ENCODE measurements at places on chromosomes 11 and 22.

- DNase-seq = no peak
These were observed 26.0 kb downstream of the ZNRF3 start for GRCh38 chr22:28909375-28909774.

DNA sequence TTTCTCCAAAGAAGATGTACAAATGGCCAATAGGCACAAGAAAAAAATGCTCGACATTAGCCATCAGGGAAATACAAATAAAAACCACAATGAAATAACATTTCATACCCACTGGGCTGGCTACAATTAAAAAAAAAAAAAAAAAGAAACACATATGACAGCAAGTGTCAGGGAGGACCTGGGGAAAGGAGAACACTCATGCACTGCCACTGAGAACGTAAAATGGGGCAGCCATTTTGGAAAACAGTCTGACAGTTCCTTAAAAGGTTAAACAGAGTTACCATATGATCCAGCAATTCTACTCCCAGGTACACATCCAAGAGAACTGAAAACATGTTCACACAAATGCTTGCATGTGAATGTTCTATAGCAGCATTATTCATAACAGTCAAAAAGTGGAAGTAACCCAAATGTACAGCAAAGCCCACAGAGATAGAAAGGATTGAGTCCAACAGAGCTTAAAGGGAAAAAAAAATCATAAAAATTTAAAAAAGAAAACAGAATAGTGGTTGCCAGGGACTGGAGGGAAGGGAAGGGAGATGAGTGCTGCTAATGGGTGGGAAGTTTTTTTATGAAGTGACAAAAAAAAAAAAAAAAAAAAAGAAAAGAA, 48.4 kb upstream of the CYP2D6 start:
- DNase-seq = no peak

DNA sequence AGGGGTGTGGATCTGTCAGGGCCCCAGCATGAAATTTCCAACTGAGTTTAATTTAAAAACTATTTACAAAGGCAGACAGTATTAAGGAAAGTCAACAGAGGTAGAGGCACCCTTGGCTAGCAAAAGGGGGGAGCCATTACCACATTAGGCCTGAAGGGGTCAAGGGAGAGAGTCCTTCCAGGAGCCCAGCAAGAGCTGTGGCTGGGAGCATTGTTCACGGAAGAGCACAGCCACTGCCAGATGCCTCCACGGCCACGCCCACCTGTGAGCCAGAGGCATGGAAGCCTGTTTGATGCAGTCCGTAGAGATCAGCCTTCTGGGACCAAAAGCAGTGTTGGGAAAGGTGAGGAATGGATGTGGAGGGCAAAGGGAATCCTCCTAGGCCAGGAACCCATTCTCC, 102.6 kb downstream of the GALNT18 start:
- no peak for DNase-seq

DNA sequence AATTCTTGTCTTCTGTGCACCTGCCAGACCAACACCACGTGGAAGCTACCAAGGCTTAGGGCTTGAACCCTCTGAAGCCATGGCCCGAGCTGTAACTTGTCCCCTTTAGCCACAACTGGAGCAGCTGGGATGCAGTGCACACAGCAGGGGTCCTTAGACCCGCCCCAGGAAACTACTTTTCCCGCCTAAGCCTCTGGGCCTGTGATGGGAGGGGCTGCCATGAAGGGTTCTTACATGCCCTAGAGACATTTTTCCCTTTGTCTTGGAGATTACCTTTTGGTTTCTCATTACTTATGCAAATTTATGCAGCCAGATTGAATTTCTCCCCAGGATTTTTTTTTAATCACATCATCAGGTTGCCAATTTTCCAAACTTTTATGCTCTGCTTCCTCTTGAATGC, 9.7 kb downstream of the PATE3 start:
- no peak for DNase-seq

DNA sequence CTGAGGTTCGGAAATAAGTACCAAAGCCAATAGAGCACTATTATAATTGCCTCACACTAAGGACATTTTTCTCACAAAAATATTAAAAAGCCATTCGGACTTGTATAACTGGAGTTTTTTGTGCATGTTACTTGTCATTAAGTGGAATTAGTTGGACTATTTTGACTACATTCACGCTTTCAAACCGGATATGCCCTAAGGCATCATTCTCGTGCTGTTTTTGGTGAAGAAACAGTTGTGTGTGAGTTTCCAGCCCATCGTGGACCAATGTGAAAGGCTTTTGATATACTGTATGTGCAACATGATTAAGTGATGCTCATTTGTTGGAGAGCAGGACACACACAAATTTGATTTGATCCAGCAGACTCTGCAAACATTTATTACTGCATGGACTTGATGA, 192.8 kb downstream of the PGR start:
- DNase-seq = no peak

DNA sequence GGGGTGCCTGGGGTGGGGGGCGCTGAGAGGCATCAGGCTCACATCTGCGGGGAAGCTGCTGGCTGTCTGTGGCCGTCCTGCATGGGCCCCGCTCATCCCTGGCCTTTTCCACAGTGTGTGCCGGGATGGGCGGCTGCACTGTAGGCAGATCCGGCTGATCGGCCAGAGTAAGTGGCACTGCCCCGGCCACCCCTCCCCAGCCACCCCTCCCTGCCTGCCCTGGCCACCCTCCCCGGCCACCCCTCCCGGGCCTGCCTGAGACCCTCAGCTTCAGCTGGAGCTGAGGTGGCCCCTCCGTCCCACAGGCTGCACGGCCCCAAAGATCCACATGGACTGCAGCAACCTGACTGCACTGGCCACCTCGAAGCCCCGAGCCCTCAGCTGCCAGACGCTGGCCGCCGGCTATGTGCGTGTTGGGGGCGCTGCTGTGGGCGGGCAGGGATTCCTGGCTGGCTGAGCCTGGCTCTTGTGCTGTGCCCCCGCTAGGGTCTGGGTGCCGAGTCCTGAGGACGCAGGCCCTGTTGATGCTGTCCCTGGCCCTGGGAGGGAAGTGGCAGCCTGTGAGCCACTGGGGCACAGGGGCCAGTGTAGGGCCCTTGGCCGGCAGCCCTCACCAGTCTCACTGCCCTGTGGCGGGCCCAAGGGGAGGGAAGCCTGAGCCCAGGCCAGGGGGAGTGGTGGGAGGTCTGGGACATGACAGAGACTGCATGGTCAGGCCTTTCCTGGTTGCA, 10.9 kb downstream of the MUC2 start:
- DNase-seq = no peak

- DNase-seq = peak; percentile 60
These were observed 33.5 kb downstream of the MYO18B start for GRCh38 chr22:25775531-25775930.

DNA sequence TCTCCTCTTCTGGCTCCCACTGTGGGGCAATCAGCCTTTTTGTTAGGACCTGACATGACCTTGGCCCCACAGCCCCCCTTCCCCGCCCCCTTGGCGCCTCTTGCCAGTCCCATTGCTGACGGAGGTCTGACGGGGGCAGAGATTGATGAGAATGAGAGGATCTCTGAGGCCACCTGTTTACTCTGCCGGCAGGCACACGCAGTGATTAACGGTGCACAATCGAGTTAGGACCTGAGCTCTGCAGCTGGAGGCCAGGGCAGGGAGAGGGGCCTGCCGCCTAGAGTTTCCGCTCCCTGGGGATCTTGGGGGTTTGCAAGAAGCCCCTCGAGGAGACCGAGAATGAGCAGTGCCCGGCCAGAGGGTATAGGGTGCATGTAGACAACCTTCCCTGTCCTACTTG, 6.8 kb upstream of the CHRM1 start:
- no peak for DNase-seq

GRCh38 chr22:39703928-39704639, 133.5 kb downstream of the CACNA1I start:
- no peak for DNase-seq

GRCh38 chr11:74769055-74769707, 20.5 kb downstream of the RNF169 start:
- no peak for DNase-seq

- DNase-seq = no peak
These were observed 199.0 kb downstream of the ETS1 start for GRCh38 chr11:128388206-128388815.

DNA sequence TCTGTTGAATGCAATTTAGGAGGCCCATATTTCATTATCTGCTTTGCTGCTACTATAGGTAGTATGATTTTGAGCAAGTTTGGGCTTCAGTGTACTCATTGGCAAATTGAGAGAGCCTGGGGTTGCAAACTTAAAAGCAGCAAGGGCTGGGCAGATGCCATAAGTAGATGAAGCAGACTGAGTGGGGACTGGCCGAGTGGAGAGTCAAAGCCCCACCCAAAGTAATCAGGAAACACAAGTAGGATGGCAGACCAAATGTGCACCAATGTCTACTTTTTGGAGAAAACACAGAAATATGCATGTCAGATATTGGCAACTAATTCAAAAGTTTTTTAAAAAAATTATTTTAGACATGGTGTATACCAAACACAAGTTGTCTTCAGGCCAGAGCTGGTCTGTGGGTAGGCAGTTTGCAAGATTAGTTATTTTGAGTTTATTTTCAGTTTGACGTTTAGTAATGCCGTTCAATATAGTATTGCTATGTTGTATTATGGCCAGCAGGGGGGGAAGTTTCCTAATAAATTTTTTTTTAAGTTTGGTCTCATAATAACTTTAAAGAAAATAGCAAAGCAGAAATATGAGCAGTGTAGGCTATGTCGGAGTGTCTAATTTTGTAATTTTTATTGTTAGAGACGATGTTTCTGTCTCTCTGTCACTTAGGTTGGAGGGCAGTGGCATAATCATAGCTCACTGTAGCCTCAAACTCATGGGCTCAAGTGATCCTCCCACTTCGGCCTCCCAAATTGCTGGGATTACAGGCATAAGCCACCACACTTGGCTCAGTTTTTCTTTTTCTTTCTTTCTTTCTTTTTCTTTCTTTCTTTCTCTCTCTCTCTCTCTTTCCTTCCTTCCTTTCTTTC, 105.1 kb downstream of the HIPK3 start:
- DNase-seq = no peak

DNA sequence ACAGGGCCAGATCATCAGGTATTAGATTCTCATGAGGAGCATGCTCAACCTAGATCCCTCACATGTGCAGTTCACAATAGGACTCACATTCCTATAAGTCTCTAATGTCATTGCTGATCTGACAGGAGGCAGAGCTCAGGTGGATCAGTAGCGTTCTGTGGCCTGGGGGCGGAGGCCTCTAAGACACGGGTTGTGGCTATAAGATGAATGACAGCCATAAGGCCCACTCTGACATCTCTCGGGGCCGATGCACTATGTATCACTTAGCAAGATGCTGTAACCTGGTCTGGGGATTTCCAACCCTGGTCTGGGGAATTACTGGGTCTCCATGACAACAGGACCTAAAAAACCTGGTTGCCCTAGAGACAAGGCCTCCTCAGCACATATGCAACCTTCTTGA, 932.7 kb downstream of the TBC1D22A start:
- DNase-seq = no peak

DNA sequence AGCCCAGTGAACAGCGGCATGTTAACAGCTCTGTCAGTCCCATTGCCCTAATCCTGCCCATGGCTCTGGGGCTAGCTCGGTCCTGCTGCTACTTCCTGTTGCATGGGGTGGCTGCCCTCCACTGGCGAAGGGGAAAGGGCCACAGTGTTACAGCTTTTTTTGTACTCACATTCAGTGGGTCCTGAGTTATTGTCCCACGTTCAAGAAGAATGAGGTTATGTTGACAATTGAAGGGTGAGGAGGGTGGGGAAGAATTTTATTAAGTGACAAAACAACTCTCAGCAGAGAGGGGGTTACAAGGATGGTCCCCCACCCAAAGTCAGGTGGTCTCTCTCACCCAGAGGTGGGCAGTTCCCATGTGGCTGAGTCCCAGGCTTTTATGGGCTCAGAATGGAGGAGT, 17.7 kb upstream of the MS4A7 start:
- DNase-seq = no peak

DNA sequence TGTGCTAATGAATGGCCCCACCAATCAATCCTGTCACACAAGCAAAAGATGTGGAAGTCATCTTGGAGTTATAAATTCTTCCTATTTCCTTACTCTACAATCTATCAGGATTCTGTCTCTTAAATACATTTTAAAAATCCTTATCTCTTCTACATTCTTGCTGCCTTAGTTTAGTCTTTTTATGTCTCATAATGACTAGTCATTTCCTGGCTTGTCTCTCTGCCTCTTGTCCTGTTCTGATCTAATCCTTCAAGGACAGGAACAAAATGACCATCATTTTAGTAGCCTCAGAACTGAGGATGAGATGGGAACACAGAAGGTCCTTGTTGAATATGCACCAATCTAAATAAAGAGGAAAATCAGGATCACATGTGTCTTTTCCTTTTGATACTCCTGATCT, 56.6 kb upstream of the LIN7C start:
- DNase-seq = no peak

DNA sequence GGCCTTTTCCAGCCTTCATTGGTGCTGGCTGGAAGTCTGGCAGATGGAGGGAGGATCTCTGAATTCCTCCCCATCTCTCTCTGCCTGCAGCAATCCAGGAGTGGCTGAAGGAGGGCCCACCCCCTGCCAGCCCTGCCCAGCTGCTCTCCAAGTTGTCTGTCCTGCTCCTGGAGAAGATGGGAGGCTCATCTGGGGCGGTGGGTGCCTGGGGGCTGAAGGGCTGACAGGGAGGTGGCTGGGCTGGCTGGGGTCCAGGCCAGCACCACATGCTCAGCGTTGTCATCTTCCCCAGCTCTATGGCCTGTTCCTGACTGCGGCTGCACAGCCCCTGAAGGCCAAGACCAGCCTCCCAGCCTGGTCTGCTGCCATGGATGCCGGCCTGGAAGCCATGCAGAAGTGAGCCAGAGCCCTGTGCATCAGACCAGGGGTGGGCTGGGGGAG, 12.2 kb downstream of the TKFC start:
- no peak for DNase-seq

GRCh38 chr11:45146072-45147016, at the start of gene PRDM11:
TSS of gene PRDM11 (plus strand) at chr11:45146639. CDS start at chr11:45181767, 35,128 bp downstream.
- peak; percentile 60 for DNase-seq

DNA sequence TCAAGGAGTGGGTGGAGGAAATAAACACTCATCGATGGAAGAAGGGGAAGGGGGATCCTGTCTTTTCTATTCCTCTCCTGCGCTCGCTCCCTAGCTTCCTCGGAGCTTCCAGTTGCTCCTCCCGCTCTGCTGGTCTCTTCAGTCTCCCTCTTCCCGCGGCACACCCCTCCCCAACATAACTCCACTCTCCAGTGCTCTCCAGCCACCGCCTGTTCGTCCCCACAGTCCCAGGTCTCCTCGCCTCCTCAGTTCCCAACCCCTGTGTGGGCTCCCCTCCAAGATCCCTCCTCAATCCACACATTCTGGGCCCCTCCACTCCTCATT, 438 bp downstream of the ZW10 start:
- peak; percentile 35 for DNase-seq

DNA sequence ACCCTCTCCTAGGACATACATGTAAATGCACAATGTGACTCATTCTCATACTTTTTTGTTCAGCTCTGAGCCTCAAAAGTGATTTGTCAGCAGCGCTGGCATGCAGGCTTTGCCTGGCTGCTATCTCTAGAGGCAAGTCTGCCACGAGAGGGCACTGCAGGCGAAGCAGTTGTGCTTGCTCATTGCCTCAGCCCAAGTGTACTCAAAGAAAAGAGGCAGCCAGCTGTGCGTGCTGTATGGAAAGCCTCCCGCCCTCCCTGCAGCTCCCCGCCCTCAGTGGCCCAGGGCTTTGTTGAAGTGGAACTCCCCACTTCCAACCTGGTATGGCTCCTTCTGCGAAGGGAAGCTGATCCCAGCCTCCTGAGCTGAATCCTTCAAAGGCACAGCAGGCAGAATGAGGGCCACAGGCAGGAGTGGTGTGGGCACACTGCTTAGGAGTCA, 16.3 kb downstream of the SDHAF2 start:
- peak; percentile 83 for DNase-seq

All from endothelial cell (in vitro differentiated cells).